ENCODE measurements at places on chromosomes 3 and 15.

- DNase-seq: peak; percentile 32
These were observed 9.7 kb downstream of the WDR5B start for GRCh38 chr3:122406198-122406597.

GRCh38 chr15:99408236-99409096 is 157.2 kb downstream of the LRRC28 start:
- DNase-seq: no peak

DNA sequence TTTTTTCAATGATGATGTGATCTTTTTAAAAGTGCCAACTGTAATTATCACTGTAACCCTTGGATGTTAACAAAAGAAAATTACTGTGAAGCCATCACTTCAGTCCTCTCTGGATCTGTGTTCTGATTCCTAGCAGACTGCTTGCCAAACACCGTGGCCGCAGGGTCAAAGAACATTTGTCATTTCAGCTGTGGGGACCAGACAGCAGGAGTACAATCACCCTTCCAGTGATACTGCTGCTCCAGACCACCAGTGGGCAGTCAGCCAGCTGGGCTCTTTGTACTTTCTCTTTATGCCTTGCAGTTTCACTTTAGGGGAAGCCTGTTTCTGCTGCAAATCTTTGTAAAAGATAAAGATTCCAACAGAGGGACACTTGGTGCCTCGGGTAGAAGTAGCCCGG is 770.0 kb downstream of the GRM7 start:
- peak; percentile 9 for DNase-seq

- no peak for DNase-seq
These were observed 22.3 kb upstream of the CX3CR1 start for GRCh38 chr3:39302178-39302577.

DNA sequence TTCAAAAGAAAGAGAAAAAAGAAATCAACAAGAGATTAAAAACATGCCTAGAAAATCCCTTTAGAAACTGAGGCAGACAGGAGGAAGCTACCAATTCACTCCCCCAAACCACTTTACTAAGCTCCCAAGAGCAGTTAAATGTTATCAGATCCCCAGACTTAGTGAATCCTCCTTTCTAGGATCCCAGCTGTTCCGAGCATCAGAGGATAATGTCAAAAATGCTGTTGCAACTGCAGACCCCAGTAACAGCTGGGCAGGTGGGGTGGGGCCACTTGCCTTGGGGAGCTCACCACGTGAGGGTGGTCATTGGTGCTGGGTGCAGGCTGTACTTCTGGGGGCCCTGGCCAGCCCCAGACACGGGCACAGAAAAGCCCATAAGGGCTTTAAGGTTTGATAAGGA is 9.1 kb downstream of the POMGNT2 start:
- DNase-seq: no peak

DNA sequence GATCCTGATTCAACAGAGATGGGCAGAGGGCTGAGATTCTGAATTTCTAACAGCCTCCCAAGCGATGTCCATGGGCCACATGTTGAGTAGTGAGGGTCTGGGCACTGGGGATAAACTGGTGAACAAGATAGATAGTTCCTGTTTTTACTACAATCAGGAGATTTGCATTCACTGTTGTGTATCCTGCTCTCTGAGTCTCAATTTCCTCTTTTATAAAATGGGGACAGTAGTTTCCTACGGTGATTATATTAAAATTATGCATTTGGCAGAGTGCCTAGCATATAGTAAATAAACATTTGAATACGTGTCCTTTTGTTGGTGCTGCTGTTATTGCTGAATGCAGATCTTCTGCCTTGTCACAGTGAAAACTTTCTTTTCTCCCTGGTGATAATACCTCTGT is 102.5 kb downstream of the MYH15 start:
- no peak for DNase-seq

DNA sequence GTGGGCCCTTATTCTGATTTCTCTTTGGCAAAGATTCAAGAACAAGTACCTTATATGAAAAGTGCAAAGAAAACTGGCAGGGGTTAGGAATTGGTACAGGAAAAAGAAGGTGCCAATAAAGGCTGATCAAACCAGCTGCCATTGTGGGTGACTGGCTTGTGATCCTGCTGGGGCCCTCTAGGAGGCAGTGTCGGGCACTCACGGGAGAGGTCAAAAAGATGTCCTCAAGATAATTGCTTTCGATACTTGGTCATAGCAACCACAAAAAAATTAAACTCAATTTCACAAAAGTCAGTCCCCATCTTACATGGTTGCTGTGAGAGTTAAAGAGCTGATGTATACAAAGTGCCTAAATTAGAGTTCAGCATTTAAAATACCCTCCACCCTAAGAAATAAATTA is 31.0 kb upstream of the CAV3 start:
- no peak for DNase-seq

DNA sequence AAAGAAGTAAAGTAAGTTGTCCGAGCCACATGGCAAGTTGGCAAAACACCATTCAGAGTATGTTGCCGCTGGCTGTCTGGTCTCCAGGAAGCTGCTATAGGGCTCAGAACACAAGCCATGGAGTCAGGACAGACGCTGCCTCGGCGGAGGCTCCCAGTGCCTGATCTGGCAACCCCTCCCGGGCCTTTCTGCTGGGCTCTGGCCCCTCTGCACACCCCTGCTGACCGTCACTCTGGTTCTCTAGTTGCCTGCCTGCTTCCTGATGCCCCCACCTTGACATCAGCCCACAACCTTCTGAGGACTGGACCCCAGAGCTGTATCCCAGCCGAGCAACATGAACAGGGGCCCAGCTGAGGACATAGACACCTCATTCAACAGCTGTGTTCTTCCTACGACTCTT is 39.1 kb downstream of the MGLL start:
- DNase-seq: no peak

- no peak for DNase-seq
These were observed 281.3 kb upstream of the TTC14 start for GRCh38 chr3:180320631-180321030.

DNA sequence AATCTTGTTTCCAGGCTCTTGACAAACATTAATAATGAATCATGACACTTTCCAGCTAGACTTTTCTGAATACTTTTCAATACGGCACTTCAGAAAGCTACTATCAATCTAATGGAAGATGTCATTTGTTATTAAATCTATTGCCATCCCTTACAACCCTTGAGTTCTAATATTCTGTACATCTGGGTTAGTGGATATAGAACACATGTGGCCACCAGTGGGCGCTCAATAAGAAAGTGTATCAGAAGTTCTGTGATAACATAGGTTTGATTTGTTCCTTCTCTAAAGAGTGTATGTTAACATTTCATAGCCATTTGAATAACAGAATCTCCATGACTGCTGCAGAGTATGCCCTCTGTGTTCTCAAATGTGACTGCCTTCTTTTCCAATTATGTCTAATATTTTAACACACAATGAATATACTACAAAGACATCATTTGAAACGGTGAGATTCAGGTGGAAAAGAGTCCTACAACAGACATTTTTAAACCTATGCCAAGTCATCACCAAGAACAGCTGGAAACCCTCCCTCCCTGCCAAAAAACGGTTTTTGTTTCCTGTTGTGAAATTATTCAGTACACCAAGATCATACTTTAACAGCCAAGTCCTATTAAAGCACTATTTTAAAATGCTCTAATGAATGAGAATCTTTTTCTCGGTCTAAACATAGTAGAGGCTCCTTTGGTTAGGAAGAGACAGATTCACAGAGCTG is 22.2 kb downstream of the ALDH1A2 start:
- DNase-seq: peak; percentile 52

DNA sequence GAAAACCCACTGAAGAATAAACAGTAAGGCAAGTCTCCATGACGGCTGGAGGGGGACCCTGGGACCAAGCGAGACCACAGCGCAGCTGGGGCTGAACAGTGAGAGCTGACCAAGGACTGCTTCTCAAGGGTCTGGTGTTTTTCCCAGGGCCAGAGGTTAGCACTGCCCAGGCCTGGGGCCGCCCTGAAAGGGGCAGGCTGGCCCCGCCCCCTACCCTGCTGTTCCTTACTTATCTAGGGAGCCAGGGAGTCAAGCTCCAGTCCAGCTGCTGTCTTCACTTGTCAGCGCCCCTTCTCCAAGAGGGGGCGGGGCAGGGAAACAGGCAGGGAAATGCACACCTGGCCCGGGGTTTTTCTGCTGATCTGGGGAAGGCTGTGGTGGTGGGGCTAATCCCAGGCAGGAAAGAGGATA is 51.6 kb upstream of the HACD2 start:
- no peak for DNase-seq

GRCh38 chr3:11385891-11386290 is 113.7 kb downstream of the ATG7 start:
- DNase-seq: no peak

GRCh38 chr15:57626713-57627440 is 35.2 kb downstream of the MYZAP start:
- no peak for DNase-seq

- no peak for DNase-seq
These were observed 13.2 kb downstream of the PARP15 start for GRCh38 chr3:122590610-122591009.

- DNase-seq: no peak
These were observed 79.5 kb downstream of the CHRD start for GRCh38 chr3:184459355-184459754.

DNA sequence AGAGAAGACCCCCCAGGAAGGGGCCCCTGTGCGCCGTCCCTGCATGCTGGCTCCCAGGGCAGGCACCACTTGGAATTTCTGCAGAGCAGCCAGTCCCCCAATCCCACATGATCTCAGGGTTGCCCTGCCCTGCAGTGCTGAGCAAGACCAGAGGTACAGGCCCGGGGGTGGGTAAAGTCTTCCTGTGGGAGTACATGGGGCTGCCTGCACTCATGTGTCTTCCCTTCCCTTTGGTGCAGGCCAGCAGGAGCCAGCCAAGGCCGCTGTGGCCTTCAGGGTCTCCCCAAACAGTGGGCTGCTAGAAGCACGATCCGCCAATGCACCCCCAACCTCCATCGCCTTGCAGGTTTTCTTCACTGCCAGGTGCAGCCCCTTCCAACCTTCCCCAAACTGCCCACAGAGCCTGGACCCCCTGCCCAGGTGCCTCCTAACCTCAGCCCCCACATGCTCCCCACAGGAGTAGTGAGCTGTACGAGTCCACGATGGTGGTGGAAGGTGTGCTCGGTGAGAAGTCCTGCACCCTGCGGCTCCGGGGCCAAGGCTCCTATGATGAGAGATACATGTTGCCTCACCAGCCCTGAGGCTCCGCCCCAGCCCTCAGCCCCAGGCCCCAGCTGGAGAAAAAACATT is 15.0 kb downstream of the ACAA1 start:
- DNase-seq: no peak
